ENCODE measurements at places on chromosomes 3 and 15.

DNA sequence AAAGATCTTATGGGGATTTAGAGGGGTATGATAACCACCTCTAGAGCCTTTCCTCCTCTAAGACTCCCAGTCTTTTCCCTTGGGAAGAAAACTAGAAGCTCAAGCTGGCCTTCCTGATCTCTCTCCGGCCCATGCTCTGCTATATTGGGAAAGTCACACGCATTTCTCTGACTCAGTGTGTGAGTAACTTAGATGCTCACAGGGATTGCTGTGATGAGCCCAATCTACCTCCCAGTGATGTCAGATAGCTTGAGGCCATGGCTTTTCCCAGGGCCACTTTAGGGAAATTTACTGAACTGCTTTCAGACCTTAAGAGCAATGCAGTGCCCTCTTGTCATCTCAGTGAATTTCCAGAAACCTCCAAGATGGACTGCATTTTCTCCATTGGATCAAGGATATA is 8.6 kb upstream of the ST8SIA2 start:
- peak; percentile 35 for DNase-seq

DNA sequence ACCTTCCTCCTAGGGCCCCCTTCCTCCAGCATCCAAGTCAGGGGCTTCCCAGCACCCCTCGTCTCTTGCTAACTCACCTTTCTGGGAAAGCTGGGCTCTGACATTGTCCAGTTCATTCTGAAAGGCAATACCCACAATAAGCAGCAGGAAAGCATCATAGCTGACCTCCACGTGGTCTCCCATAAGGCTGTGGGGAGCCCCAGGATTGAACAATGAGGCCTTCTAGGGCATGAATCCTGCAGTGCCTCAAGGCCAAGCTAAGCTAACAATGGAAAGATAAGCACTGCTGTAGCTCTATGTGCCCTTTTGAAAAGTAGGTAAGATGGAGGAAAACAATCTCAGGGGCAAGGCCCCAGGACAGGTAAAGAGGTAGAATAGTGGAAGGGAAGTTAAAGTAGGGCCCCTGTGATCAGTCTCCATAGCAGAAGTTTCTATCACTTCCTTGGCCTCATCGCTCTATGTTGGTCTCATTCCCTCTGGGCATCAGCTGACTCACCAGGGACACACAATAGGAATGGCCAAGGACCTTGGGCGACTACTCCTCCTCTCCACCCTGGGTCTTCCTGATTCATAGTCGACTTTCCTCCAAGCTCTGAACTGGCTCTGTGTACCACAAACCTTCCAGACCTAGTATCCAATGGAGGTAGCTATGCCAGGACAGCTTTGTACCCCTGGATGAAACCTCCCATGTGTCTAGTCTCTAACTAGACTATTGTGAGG is 11.7 kb downstream of the TRAIP start:
- DNase-seq = peak; percentile 51

DNA sequence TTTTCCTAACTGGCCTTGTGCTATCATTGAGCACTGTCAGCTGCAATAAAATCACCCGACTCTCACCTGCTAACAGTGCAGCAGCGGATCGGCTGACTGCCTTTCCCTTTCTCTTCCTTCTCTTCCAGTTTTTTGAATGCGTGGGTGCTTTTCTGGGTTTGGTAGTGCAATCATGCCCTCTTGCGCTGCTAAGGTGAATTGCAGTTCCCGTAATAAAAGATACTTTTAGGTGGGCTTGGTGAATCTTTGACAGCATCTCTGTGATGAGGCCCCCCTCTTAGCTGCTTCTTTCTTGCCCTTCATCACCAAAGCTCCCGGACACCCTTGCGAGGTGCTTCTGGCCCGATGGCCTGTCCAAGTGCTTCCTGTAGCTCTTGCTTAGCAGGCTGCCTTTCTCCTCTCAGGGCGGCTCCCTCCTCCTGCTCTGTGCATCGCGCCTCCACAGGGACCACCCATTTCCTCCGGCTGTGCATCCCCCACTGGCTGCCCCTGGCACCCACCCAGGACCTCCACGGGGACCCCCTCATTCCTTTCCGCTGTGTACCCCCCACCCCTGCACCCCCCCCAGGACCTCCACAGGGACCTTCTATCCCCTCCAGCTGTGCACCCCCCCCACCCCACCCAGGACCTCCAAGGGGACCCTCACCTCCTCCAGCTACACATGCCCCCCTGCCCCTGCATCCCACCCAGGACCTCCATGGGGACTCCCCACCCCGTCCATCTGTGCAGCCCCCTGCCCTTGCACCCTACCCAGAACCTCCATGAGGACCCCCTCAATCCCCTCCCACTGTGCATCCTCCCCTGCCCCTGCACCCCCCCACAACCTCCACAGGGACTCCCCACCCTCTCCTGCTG is 50.8 kb upstream of the RPL32 start:
- peak; percentile 65 for DNase-seq

DNA sequence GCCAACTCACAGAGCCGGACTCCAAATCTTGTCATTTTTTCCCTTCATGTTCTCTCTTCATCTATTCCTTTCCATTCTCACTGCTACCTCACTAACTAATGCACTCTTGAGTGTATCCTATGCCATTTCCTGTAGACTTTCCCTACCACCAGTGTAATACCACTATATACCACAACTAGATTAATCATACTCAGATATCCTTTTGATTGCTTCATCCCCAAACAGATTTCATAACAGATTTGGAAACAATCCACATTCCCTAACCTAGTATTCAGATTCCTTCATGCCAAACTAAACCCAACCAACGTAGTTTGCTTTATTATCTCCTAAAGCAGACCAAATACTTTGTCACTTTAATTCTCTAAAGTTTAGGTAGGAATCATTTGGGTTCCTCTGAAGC is 2.6 kb upstream of the PLOD2 start:
- DNase-seq = peak; percentile 95

DNA sequence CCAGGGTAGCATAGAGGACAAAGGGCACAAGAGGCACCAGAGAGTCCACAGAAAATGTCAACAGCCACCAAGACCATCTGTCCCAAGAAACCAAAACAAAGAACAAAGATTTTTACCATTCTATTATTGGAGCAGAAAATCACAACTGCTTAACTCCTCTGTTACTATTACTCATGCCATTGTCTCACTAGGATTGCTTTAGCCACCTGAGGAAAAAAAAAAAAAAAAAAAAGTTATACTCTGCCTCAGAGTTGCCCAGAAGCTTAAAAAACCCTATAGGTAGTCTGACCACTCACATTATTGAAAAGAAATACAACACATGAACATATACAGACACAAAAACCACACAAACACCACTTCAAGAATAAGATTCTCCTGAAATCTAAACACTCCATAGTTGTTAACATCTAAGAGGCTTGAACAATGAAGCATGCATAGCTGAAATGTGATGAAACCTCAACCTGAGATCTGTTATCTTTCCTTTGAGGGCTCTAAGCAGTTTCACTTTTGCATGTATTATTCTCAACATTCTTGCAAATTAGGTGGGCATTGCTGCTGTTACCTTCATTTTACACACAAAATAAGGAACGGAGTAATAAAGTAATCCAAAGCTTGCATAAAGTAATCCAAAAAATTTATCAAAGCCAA is 85.4 kb downstream of the IGSF11 start:
- DNase-seq = no peak
